OCI-M1 (cell line): ENCODE measurements at places on chromosomes 1 and 21.

DNA sequence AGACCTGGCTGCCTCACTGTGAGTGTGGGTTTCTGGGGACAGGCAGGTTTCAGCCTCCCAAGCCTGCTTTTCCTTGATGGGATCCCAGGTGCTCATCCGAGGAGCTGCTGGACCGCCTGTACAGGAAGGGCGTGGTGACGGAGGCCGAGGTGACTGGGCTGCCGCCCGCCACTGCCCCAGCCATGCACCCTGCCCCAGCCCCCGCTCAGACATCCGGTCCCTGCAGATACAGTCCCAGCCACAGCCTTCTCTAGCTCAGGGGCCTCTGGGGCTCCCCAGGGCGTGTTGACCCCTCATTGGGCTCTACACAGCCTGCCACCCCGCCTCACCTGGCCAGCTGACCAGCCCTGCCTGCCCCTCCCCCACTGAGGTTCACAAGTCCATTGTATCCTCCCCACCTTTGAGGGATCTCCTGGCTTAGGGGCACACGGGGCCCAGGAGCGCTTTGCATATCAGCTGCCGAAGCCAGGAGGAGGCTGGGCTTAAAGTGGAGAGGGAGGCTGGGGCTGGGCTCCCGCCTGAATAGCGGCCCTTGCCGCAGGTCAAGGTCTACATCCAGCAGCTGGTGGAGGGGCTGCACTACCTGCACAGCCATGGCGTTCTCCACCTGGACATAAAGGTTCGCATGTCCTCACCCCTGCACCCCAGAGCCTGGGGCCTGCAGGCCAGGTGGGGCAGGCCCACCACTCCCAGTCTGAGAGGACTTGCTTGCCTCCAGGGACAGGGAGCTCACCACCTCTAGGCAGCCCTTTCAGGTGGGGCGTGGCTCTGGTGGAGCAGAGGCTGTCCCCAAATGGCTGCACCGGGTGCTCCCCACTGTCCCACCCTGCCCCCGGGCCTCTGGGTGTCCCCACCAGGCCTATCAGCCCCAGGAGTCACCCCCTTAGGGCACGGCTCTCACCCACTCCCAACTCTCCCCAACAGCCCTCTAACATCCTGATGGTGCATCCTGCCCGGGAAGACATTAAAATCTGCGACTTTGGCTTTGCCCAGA, 38.5 kb downstream of the TRIM11 start:
- DNase-seq, result peak; percentile 65

GRCh38 chr21:23951251-23951650, 1656.0 kb downstream of the MRPL39 start:
- DNase-seq, result no peak

DNA sequence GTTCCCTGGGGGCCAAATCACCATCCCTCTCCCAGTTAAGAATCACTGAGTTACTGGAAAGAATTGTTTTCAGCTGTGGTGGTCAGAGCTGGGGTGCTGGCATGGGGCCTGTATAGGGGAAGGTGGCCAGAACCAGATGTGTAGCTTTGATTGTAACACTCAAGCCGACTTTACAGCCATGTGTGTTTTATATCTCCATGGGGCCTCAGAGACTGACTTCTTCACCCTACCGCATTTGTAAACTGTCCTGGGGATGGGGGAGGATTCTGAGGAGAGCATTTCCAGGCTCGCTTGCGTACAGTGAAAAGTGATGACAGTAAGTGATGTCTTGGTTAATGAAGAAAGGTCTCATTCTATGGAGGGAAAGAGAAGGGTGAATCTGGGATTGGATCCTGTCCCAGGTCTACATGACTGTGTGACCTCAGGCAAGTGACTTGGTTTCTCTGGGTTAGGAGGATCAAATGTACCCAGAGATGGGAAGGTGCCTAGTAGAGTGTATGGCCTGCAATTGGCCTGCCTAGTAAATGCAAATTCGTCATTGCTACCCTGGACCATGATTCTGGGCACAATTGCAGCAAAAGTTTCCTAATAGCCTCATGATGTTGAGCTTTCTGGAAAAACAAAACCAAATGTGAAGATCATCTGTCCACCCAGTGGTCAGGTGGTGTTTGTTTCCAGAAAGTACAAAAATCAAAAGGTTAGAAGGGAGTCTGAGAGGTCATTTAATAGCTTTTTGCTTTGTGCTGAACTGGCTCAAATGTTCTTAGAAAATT, 49.7 kb upstream of the RCC2 start:
- DNase-seq, result no peak

GRCh38 chr1:41501581-41501980, 17.1 kb upstream of the EDN2 start:
- DNase-seq, result no peak

DNA sequence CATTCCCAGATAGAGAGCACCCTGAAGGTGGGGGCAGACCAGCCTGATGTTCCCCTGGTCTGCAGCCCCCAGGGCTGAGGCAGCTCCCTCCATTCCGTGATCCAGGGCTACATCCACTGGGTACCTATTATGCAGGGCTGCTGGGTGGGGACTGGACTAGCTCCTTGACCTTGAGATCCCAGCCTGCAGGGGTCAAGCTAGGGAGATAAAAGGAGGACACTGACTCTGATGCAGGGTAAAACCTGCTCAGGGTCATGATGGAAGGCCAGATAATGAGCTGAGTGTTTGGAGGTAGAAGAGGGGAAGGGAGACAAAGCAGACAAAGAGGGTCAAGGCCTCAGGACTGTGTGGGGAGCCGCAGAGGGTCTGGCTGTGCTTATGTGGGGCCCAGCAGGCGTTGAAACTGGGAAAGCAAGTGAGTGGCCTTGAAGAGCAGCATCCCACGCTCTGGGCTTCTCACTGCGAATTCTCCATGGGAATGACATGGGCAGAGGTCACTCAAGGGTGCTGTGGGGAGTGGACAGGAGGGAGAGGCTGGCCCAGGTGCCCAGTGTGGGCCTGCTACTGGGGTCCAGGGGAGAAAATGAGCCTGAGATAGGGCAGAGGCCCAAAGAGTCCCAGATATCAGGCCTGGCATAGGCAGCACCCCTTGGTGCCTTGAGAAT, 9.7 kb downstream of the FOXO6 start:
- DNase-seq, result no peak

GRCh38 chr21:32682696-32683474, 44.9 kb downstream of the SYNJ1 start:
- DNase-seq, result peak; percentile 56
